ENCODE measurements at places on chromosomes 6 and 20. TPM values are rescaled to one million over a fixed set of nuclear protein-coding genes. Genes with fewer than 3 reads are reported as not detected.

DNA sequence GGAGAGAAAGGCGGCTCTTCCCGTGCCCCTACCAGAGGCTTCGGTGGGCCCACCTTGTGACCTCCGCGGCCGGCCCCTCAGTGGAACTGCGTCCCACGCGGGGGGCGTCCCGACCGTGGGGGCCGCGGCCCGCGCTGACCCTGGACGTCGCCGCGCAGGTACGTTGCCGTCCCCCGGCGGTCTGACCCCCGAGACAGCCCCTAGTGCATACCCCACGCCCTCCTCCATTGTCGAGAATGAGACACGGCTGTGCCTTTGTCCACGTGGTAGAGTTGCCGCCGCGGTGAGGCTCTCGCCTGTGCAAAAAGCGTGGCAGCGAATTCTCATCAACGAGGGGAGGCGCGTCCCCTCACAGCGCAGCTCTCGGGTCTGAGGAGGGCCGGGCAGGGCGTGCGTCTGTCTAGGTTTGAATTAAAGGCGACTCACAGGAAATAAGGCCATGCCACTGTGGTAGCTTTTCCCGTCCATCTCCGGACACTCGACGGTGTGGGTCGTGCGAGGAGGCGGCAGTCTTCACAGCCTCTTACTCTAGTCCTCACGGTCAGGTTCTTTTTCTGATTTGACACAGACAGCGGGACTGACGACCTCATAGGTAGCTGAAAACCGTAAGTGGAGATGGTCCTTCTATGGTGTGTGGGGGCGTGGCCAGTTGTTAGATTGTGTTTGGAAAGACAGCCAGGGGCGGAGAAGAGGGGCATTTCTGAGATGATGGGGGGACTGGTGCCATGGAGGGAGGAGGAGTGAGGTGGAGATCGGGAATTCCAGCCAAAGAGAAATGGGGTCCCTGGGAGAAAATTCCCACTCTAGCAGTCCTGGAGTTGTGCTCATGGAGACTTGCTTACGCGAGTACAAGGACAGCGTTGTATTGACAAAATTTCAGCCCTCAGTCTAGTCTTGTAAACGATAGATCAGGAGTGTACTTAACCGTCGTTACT lies 580 bp downstream of the NXT1 start:
- H3K27ac ChIP-seq, result peak overlapping the region; percentile 99
- no peaks in the 10 kb centered on the region for H3K27me3 ChIP-seq
- no peak for DNase-seq
- H3K4me1 ChIP-seq, result peaks cover 20% of the 10 kb centered on the region
- H3K36me3 ChIP-seq, result peaks cover 6% of the 10 kb centered on the region
- peak overlapping the region; percentile 96 for H3K4me3 ChIP-seq

GRCh38 chr6:104630955-104631354 lies 228.8 kb downstream of the HACE1 start:
- DNase-seq, result no peak
- H3K27ac ChIP-seq, result no peak overlapping the region
- H3K36me3 ChIP-seq, result no peaks in the 10 kb centered on the region
- H3K4me3 ChIP-seq, result no peak overlapping the region
- H3K4me1 ChIP-seq, result no peaks in the 10 kb centered on the region

DNA sequence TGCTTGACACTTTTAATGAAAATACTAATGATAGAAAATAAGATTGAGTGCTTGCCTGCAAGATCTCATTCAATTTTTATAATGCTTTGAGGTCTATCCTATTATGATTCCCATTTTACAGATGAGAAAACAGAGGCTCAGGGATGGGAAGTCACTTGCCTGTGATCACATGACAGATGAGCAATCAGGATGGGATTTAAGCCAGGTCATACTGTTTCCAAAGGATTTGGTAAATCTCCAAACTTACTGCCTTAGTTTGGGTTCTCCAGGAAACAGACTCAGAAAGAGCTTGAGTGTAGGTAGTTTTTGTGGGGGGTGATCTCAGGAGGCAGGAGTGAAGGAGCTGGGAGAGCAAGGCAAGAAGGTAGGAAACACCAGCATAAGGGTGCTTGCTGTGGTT lies 456.3 kb downstream of the MAFB start:
- H3K27me3 ChIP-seq, result no peaks in the 10 kb centered on the region
- H3K27ac ChIP-seq, result no peak overlapping the region
- no peak for DNase-seq
- H3K4me1 ChIP-seq, result no peaks in the 10 kb centered on the region
- H3K36me3 ChIP-seq, result no peaks in the 10 kb centered on the region

GRCh38 chr20:60206259-60206658 lies 248.0 kb downstream of the CDH26 start:
- no peak overlapping the region for H3K27ac ChIP-seq
- H3K4me3 ChIP-seq, result no peak overlapping the region
- H3K4me1 ChIP-seq, result no peaks in the 10 kb centered on the region
- H3K27me3 ChIP-seq, result no peaks in the 10 kb centered on the region
- DNase-seq, result no peak

GRCh38 chr6:52454556-52454955 lies 34.4 kb downstream of the EFHC1 start:
- H3K27me3 ChIP-seq, result no peaks in the 10 kb centered on the region
- DNase-seq, result no peak
- H3K4me3 ChIP-seq, result no peak overlapping the region
- H3K4me1 ChIP-seq, result no peaks in the 10 kb centered on the region
- H3K36me3 ChIP-seq, result no peaks in the 10 kb centered on the region
- no peak overlapping the region for H3K27ac ChIP-seq

DNA sequence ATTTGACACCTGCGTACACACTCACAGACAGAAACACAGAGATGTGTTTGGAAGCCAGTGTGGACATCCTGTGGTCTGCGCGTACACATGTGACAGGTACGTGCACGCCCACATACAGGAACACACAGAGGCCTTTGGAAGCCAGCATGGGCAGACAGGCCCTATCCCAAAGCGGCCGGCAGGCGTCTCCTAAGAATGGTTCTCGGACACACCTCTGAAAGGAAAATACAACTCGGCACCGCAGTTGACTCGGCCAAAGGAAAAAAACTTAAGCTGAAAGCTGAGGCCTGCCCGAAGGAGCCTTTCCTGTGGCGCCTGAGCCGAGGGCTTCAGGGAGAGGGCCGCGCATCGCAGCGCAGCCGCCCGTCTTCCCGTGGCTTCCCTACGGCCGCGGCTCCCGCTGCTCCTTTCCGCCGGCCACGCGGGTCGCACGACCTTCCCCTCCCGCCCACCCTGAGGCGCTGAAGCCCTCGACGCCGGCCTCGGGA lies 1.4 kb upstream of the CEP43 start:
- no peak for DNase-seq
- no peaks in the 10 kb centered on the region for H3K36me3 ChIP-seq
- peaks cover 18% of the 10 kb centered on the region for H3K4me1 ChIP-seq

GRCh38 chr6:76250666-76251065 lies 178.2 kb upstream of the IMPG1 start:
- no peaks in the 10 kb centered on the region for H3K4me1 ChIP-seq
- no peaks in the 10 kb centered on the region for H3K27me3 ChIP-seq
- H3K27ac ChIP-seq, result no peak overlapping the region
- H3K36me3 ChIP-seq, result no peaks in the 10 kb centered on the region
- no peak overlapping the region for H3K4me3 ChIP-seq

DNA sequence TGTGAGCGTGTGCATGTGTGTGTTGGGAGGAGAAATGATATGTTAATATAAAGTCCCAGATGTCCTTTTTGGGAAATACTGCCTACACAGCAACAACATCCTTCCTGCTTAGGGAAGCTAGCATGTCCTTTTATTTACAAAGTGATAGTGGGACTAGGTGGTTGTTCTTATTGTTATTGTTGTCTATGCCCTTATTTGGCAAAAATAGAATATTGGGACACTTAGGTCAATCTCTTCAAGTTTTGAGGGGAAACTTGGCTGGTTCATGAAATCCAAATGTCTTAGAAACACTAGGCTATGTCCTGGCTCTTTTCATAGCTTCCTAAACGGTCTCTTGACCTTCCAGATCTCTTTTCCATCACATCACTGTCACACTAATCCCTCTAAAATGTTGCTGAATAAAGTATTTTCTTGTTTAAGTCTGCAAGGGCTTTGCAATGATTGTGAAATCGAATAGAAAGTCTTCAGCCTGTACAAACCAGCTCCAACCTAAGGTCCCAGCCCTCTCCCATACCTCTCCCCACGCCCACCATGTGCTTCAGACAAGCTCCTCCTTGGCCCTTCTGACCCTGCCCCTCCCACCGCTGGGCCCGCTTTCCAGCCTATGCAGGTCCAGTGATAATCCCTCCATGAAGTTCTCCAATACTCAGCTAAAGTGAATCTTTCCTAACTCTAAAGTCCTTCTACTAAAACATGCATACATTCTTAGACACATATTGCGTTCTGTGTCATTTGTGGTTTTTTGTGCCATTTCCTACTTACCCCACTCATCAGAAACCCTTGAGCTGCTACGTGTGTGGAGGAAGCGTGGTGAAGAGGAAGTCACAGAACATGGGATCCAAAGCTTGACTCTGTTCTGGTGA lies 205.1 kb downstream of the LY86 start:
- no peak for DNase-seq
- no peaks in the 10 kb centered on the region for H3K36me3 ChIP-seq
- H3K4me3 ChIP-seq, result no peak overlapping the region
- no peaks in the 10 kb centered on the region for H3K27me3 ChIP-seq

DNA sequence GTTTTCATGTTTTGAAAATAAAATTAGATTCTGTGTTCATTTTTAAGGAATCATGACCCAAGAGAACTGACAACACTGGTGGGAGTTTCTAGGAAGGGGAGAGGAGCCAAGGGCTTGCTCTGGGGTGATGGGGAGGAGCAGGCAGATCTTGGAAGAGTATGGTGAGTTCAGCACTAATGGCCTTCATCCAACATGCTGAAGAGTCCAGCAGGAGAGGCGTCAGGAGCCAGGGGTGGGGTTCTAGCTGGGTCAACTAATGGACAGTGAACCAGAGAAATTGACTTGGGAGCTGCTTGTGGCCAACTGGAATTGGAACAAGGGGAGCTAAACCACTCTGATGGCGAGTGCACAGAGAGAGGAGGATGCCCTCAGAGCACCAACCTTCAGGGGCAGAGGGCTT lies 107.1 kb downstream of the MRPL14 start:
- H3K36me3 ChIP-seq, result no peaks in the 10 kb centered on the region
- no peak overlapping the region for H3K4me3 ChIP-seq
- no peak overlapping the region for H3K27ac ChIP-seq
- H3K27me3 ChIP-seq, result no peaks in the 10 kb centered on the region

DNA sequence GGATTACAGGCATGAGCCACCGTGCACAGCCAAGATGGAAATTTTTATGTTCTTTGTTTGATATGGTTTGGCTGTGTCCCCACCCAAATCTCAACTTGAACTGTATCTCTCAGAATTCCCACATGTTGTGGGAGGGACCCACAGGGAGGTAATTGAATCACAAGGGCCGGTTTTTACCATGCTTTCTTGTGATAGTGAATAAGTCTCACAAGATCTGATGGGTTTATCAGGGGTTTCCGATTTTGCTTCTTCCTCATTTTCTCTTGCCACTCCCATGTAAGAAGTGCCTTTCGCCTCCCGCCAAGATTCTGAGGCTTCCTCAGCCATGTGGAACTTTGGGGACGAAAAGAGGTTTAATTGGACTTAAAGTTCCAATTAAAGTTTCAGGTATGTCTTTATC lies 14.6 kb downstream of the EEF1A1 start:
- no peak for DNase-seq
- H3K4me1 ChIP-seq, result no peaks in the 10 kb centered on the region
- H3K27me3 ChIP-seq, result no peaks in the 10 kb centered on the region
- no peak overlapping the region for H3K4me3 ChIP-seq
- peaks cover 11% of the 10 kb centered on the region for H3K36me3 ChIP-seq
- H3K27ac ChIP-seq, result no peak overlapping the region

DNA sequence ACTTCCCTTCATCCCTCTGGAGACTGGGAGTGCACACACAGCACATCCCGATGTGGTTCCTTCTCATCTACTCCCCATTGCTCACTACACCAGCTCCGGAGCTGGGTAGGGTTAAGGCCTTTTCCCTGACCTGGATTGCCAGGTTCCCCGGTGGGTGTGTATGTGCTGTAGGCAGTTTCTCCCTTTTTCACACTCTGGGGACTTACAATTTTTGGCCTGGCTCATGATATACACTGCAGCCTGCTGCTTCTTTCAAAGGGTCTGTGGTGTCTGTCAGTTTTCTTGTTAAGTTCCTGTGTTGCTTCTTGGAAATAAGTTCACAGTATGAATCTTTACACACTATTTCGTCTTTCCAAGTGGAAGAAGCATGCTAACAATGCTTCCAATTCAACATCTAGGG lies 405.5 kb downstream of the UTRN start:
- no peak for DNase-seq
- no peak overlapping the region for H3K4me3 ChIP-seq
- no peak overlapping the region for H3K27ac ChIP-seq
- no peaks in the 10 kb centered on the region for H3K27me3 ChIP-seq

GRCh38 chr6:221531-222349 lies 70.5 kb upstream of the DUSP22 start:
- H3K36me3 ChIP-seq, result no peaks in the 10 kb centered on the region
- no peaks in the 10 kb centered on the region for H3K4me1 ChIP-seq
- H3K4me3 ChIP-seq, result no peak overlapping the region
- no peak overlapping the region for H3K27ac ChIP-seq
- DNase-seq, result no peak

DNA sequence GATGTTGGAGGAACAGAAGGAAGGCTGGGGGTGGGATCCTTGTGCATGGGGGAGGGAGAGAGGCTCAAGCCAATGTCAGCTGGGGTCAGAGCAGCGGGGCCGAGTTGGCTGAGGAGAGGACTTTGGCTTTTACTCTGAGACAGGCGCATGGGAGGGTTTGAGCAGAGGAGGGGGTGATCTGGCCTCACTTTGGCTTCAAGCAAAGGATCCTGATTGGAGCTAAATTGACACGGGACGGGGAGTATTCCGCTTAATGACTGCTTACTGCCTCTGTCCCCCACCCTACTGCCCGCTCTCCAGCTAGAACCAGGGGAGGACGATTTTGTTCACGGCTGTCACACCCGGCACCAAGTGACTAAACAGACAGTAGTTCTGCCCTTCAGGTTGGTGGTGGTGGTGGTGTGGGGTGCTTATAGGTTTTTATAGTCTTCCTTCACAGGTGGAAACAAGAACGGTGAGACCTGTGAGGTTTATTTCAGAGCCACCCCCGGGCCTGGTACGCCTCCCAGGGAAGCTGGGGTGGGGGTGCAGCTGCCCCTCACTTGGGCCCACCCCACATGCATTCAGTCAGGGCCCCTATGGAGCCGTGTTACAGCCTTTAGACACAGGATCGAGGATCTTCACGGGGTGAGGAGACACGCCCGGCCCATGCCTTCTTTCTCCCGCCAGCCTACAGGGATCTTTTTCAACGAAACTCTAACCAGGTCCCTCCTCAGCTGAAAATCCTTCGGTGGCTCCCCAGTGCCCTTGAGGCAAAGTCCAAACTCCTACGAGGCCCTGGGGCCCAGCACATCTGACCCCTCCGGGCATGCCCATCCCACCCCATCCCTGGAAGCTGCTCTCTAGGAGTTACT lies 1.3 kb upstream of the SNAI1 start:
- no peak for DNase-seq
- no peak overlapping the region for H3K4me3 ChIP-seq
- no peaks in the 10 kb centered on the region for H3K27me3 ChIP-seq
- peaks cover 49% of the 10 kb centered on the region for H3K4me1 ChIP-seq
- H3K27ac ChIP-seq, result no peak overlapping the region

PCMTD2 gene
- 55.9 TPM for total RNA-seq

HBS1L gene
- total RNA-seq, result 42.5 TPM

OPN5 gene
- not detected for total RNA-seq

NECAB3 gene
- total RNA-seq, result 29.6 TPM

SALL4 gene
- total RNA-seq, result not detected

TBCC gene
- total RNA-seq, result 26.4 TPM

All from thoracic aorta (tissue), 2 donors.